ENCODE measurements at places on chromosomes 6 and 20. TPM values are rescaled to one million over a fixed set of nuclear protein-coding genes. Genes with fewer than 3 reads are reported as not detected.

DNA sequence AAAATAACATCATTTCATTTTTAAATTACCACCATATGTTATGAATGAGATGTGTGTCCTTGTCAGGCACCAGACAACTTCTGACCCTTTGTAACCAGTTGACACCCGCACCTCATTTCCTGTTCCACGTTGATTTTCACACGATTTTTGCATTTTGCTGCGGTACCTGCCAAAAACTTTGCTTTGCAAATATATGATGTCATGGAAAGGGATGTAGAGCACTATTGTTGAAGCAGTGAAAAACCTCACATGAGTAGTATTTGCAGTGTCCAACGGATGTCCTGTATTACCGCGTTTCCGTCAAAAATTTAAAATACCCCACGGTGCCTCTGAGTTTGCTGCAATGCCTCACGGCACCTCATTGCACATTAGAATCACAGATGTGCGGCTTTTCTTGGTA is 115.6 kb downstream of the MTHFD1L start:
- H3K4me3 ChIP-seq = no peak overlapping the region
- DNase-seq = no peak
- H3K27me3 ChIP-seq = no peaks in the 10 kb centered on the region
- H3K4me1 ChIP-seq = peaks cover 3% of the 10 kb centered on the region
- peaks cover 11% of the 10 kb centered on the region for H3K36me3 ChIP-seq
- no peak overlapping the region for H3K27ac ChIP-seq

The MARCKS gene
- total RNA-seq = not detected

DNA sequence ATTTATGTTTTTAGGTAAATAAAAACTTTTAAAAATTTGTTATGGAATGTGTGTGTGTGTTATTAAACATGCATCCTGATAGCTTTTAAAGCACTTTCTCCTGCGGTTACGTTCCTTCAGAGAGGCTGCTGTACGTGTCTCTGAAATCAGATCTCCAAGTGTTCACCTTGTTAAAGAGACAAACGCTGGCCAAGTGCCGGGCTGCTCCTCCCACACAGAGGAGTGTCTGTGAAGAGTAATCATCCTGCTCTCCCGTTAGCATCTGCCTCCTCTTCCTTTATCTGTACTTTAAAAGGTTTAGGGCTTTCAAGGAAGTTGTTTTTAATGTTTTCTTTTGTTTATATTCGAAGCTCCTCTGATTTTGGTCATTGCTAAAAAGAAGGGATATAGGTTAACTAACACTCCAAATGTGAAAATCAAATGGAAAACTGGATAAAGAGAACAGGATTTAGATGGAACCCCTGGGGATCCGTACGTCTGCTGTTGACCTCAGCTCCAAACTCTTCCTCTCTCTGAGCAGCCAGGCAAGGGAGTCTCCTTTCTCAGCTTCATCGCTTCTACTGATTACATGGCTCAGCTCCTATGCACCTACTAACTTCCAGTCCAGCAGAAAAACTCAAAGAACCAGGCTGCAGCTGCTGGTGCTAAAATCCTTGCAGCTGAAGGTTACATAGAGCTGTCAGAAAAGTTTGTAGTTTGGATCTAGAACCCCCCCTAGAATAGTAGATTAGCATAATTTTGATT is 20.0 kb downstream of the IRF4 start:
- no peak overlapping the region for H3K27ac ChIP-seq
- H3K4me3 ChIP-seq = no peak overlapping the region
- peaks cover 94% of the 10 kb centered on the region for H3K36me3 ChIP-seq
- no peak for DNase-seq

The MCHR2 gene
- total RNA-seq = not detected

DNA sequence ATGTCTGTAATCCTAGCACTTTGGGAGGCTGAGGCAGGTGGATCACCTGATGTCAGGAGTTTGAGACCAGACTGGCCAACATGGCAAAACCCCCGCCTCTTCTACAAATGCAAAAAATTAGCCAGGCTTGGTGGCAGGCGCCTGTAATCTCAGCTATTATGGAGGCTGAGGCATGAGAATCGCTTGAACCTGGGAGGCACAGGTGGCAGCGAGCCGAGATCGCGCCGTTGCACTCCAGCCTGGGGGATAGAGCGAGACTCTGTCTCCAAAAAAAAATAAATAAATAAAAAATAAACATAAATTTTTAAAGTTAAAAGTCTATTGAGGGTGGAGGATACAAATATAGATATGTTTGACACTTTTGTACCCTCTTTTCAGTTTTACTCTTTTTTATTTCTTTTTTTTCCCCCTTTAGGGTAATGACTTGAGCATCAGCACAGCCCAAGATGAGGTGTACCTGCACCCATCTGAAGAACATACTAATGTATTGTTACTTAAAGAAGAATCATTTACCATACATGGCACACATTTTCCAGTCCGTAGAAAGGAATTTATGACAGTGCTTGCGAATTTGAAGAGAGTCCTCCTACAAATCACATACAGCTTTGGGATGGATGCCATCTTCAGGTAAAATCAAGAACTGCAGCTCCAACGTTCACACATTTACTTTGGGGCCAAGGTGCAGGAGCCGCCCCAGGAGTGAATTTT is 368.9 kb downstream of the LAMA2 start:
- H3K4me1 ChIP-seq = peaks cover 10% of the 10 kb centered on the region
- no peak overlapping the region for H3K27ac ChIP-seq
- H3K27me3 ChIP-seq = peaks cover 24% of the 10 kb centered on the region
- DNase-seq = peak; percentile 55

The XKR7 gene
- not detected for total RNA-seq

The KIAA0408 gene
- 12.2 TPM for total RNA-seq
